ENCODE measurements at places on chromosomes 2 and 18.

- DNase-seq = no peak
These were observed 2.7 kb upstream of the RNPEPL1 start for GRCh38 chr2:240565333-240566202.

GRCh38 chr2:20424300-20425290, 22.3 kb upstream of the RHOB start:
- no peak for DNase-seq

DNA sequence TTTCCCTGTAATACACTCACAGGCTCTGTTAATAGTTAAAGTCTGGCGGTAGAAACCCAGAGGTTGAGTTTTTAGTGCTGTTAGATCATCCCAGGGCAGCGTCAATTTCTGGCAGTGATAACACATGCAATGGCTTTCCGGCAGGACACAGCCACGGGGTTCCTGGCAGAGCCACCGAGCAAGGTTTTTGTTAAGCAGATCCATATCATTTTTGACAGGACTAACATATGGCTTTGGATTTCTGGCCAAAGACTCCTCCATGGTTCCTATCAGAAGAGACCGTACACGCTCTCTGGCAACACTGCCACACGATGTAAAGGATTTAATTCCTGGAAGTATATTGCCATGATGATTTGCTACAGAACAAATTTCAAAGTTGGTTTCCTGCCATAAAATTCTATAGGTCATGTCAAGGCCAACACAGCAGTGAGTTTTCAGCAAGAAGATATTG, 854.3 kb downstream of the LRRTM4 start:
- DNase-seq = peak; percentile 26

- DNase-seq = no peak
These were observed 441 bp downstream of the MPHOSPH10 start for GRCh38 chr2:71130905-71131244.

DNA sequence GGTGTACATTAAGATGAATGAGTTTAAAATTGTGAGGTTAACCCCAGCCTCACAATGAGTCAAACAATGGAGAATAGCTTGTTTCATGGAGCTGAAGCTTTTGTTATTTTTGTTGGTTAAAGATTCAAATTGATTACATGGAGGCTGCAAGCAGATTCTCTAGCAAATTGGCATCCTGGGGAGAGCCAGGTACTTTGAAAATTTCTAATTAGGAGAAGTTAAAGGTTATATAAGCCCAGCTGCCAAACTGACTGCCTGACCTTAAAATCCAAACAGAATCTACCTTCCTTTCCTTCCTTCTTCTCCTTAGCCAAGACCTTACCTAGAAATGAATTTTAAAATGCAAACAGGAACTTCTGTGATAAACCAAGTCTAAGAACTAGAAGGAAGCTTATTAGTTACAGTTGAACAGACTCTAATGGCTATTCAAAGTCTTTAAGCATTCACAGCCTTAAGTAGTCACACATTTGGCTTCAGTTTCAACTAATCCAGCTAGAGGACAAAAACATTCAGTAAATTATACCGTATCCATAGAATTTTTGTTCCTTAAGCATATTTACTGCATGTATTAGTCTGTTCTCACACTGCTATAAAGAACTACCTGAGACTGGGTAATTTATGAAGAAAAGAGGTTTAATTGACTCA, 31.5 kb upstream of the PGAP1 start:
- no peak for DNase-seq

- DNase-seq = no peak
These were observed 314.0 kb downstream of the MEIS1 start for GRCh38 chr2:66748939-66749338.
